ENCODE measurements at places on chromosomes 11 and 22.
A peak's percentile ranks its signal among the peaks of the same experiment; 100 is the strongest.

- DNase-seq, result no peak
Measured at GRCh38 chr11:69427906-69428880, 53.3 kb upstream of the LINC01488 start.

GRCh38 chr22:47794851-47795250 lies 1032.4 kb downstream of the TBC1D22A start:
- no peak for DNase-seq

DNA sequence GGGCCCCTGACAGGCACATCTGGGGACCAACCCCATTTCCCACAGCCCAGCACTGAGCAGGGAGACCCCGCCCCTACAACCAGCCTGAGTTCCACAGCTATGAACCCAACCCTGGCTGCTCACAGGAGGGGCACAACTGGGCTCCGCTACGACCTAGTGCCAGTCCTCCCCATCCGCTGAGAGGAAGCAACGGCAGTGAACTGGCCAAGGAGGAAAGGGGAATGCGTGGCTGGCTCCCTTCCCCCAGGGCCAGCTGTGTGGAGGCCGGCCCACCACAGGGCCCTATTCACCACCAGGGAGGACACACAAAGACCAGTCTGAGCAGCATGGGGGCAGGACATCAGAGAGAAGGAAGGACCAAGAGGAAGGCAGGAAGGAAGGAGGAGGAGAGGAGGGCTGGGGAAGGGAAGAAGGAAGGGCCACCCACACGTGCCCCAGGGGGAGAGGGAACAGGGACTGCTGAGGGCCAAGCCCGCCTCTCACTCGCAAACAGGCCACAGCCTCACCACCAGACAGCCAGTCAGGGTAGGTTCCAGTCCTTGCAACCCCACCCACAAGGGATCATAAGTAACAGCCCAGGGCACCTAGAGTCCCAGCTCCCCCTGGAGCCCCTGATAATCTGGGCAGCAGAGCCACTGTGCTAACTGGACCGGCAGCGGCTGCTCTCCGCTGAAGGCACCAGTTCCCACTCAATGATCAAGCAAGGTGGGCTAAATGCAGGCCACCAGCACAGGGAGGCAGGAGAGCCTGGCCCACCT lies 8.5 kb upstream of the GAL3ST1 start:
- DNase-seq, result no peak

- no peak for DNase-seq
Measured at GRCh38 chr11:8392166-8392565, 128.5 kb upstream of the LMO1 start.

GRCh38 chr11:87473174-87473573 lies 435.4 kb downstream of the TMEM135 start:
- peak; percentile 81 for DNase-seq

DNA sequence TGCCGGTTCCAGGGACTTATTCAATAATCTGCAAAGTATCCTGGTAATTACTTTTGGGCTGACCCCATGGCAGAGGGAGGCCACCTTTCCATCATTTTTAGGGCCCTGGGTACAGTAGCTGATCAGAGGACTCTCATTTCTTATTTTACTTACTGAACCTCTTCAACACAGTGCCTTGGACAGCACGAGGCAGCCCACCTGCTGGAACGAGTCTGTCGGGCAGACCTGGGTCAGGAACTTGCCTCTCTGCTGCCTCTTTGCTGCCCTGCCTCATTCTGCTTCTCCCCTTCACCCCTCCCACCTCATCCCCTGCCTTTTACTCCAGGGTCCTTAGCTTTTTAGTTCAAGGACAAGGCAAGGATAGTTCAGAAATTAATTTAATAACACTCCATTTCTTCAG lies 204.5 kb downstream of the CSNK2A3 start:
- DNase-seq, result no peak

GRCh38 chr11:69442012-69442806 lies 39.3 kb upstream of the LINC01488 start:
- DNase-seq, result peak; percentile 17

DNA sequence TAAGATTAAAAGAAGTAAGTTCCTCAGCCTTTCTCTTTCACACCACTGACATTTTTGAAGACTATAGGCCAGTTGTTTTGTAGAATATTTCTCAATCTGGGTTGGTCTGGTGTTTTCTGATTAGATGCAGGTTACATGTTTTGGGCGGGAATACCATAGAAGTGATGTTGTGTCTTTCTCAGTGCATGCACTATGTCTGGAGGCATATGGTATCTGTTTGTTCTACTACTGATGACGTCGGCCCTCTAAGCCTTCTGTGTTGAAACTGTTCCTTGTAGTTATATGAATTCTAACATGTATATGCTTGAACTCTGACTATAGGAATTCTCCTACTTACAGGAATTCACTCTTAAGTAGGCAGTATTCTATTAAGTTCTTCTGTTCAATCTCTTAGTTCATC lies 21.6 kb downstream of the ZFTA start:
- no peak for DNase-seq

DNA sequence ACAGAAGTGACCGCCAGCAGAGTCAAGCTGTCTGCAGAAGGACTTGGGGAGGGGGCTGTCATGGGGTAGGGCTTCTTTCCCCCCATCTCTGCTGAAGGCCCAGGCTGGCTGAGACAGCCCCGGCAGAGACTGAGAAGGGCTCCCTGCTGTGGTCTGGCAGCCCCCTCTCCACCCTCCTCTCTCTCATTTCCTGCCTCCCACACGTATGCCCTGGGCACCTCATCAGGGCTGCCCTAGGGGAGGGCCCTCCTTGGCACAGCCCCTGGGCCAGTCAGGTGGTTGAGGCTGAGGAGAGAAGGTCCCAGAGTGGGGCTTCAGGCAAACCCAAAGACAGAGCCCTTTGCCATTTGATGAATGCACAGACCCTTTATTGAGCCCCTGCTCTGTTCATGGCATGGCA lies 3.6 kb downstream of the RASD2 start:
- no peak for DNase-seq

DNA sequence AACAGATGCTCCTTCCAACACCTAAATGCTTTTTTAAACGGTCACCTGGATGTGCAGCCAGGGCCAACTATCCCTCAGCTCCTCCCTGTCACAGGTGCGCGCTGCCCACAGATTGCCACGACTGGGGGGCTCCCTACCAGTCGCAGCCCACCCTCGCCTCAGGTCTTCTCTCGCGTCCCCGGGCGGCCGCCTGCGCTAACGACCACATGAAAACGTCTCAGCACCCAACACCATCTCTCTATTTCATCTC lies 469 bp downstream of the ZBED5 start:
- DNase-seq, result no peak

DNA sequence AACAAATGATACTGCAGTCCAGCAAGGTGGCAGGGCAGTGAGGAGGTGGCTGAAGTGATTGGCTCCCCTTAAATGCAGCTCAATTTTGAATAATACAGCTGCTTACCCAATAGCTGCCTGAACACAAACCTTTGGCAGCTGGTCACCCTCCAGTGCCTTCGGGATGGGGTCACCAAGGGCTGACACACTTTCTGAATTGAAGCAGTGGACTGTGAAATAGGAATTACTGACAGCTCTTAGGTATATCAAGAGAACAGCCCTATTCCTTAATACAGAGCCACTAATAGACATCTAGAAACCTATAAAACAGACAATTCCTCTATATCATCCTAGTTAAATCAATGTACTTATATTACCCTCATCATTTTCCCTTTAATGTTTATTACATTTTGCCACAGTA lies 474.2 kb upstream of the KIRREL3 start:
- no peak for DNase-seq

GRCh38 chr11:106983991-106984390 lies 34.3 kb downstream of the GUCY1A2 start:
- DNase-seq, result no peak

DNA sequence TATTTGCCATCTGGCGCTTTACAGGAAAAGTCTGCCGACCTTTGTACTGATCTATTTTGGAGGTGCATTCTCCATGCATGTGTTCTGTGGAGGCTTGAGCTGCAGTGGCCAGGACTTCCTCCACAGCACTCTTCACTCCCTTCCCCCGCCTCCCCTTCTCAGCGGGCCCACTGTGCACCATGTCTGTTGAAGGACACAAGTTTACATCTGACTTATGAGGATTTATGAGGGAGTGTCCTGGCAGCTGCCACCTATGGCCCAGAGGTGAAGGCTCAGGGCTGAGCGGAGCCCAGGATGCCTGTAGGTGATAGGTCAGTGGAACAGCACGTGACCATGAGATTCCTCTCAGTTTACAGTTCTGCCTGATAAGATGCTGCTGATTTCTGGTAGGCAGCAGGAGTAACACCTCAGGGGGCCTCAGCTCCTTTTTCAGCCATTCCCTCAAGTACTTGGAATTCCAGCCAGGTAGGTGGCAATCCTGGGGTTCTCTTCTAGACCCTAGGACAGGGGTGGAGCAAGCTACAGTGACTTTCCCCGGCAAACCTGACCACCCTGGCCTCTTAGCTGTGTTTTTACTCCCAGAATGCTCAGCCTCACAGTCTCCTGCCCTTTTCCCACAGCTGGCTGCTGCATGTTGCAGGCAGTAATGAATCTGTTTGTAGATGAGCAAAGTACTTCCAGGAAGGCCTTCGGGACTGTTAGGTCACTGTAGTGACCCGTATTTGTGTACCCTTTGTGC lies 59.9 kb downstream of the PPFIBP2 start:
- no peak for DNase-seq

DNA sequence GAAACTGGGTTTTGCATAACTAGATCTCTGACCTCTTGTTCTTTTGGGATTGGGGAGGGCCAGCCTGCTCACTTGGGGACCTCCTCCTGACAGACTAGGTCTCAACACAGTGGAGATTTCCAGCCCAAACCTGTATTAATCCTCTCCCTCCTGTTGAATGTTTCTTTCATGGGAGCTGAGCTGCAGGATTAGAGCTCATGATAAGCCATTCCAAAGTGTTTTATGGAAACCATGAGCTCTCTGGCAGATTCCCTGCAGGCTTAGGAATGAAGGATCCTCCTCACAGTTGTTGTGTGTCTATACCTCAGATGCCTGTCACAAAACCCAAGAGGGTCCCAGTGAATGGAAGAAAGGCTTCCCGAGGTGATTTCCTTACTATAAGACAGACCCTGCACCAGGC lies 248.4 kb upstream of the B3GAT1 start:
- DNase-seq, result no peak

DNA sequence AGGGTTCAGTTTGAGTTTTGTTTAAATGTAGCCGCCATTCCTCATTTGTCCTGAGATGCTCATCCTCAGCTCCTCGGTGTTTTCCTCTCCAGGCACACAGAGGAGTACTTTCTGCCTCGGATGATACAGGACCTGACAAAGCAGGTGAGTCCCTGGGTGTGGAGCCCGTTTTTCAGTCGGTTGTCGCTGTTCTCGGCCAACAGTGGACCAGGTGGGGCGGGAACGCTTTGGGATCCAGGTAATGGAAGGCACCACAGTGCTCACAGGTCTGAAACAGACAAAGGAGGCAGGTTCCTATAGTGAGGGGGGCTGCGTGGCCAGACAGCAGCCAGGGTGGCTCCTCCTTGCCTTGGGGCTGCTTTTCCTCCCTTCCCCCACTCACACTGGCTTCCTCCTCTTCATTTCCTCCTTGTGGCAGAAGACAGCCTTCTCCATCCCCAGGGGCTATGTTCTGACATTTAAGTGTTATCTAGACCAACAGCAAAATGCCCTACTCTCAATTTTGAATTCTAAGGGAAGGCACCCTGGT lies 19.4 kb downstream of the NADSYN1 start:
- no peak for DNase-seq

DNA sequence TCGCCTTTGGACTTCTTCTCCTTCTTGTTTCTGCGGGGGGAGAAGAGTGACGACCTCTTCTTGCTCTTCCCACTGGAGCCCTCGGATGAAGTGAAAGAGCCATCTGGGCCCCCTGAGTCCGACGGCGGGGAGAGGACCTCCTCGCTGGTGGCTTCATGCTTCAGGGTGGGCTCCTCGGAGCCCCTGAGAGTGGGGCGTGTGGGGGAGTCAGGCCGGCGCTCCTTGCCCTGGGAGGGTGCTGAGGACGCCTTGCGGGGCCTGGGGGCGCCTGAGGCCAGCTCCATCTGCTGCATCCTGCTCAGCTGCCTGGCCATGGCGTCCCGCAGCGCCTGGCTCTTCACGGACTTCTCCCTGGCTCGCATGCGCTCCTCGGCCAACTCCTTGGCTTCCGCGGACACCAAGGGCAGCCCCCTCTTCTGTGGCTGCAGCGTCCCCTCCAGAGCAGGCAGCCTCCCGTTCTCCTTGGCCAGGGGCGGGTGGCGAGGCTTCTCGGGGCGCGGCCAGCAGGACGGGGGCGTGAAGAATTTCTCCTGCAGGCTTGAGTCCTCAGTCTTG lies 43.3 kb upstream of the BID start:
- DNase-seq, result no peak

- DNase-seq, result no peak
Measured at GRCh38 chr11:13669544-13670488, 1.3 kb downstream of the FAR1 start.

GRCh38 chr22:46703171-46703995 lies 34.7 kb downstream of the CERK start:
- DNase-seq, result no peak

GRCh38 chr11:66646828-66647227 lies 8.3 kb downstream of the RBM4 start:
- no peak for DNase-seq

- no peak for DNase-seq
Measured at GRCh38 chr11:128603003-128603696, 15.8 kb upstream of the ETS1 start.

GRCh38 chr11:73312851-73313327 lies 4.8 kb downstream of the ARHGEF17 start:
- DNase-seq, result peak; percentile 72

DNA sequence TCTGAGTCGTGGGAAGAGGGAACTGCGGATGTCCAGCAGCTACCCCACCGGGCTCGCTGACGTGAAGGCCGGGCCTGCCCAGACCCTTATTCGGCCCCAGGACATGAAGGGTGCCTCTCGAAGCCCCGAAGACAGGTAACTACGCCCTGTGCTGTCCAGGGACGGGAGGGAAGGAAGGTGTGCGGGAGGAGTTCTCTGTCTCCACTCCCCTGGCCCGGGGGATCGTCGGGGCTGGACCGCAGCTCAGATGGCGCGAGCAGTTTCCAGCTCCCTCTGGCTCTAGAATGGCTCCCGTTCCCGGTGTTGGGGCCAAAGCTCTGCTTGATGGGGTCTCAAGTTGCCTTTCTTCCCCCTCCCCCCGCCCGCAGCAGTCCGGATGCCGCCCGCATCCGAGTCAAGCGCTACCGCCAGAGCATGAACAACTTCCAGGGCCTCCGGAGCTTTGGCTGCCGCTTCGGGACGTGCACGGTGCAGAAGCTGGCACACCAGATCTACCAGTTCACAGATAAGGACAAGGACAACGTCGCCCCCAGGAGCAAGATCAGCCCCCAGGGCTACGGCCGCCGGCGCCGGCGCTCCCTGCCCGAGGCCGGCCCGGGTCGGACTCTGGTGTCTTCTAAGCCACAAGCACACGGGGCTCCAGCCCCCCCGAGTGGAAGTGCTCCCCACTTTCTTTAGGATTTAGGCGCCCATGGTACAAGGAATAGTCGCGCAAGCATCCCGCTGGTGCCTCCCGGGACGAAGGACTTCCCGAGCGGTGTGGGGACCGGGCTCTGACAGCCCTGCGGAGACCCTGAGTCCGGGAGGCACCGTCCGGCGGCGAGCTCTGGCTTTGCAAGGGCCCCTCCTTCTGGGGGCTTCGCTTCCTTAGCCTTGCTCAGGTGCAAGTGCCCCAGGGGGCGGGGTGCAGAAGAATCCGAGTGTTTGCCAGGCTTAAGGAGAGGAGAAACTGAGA lies 1.4 kb downstream of the ADM start:
- DNase-seq, result peak; percentile 32

All from astrocyte of the spinal cord (primary cell).